Pancreas (tissue), 10 donors: ENCODE measurements at places on chromosomes 4 and X. TPM values are rescaled to one million over a fixed set of nuclear protein-coding genes. Genes with fewer than 3 reads are reported as not detected.

COX7B gene
- 36.7 TPM for total RNA-seq

DNA sequence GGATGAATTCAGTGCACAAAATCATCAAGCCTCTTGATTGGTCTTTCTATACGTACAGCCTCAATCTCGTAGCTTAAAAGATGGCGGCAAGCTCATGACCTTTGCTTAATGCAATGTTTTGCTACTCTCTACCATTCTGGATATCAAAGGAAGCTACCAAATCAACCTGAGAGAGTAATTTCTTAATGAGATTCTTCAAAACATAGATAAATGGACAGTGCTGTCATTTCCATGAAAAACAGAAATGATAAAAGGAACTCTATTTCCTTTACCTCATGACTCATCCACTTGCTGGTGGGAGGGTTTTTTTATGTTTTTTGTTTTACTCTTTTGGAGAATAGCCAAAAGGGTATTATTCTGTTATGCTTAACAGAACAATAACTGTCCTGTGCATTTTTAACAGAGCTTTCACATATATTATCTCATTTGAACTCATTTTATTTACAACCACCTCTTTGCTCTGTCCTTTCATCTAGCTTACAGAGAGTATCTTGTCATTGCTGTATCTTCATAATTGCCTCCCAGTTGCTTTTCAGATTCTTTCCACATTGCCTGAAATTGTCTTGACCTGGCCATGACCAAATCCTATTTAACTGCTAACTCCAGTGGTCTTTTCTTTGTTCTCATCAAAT lies 138.6 kb upstream of the GPR101 start:
- DNase-seq: no peak
- H3K4me1 ChIP-seq: no peaks in the 10 kb centered on the region
- H3K4me3 ChIP-seq: no peak overlapping the region

- no peak for DNase-seq
- H3K4me1 ChIP-seq: peaks cover 5% of the 10 kb centered on the region
- no peak overlapping the region for H3K27ac ChIP-seq
- H3K36me3 ChIP-seq: no peaks in the 10 kb centered on the region
These were observed 32.8 kb downstream of the FAM149A start for GRCh38 chr4:186137196-186137794.

DNA sequence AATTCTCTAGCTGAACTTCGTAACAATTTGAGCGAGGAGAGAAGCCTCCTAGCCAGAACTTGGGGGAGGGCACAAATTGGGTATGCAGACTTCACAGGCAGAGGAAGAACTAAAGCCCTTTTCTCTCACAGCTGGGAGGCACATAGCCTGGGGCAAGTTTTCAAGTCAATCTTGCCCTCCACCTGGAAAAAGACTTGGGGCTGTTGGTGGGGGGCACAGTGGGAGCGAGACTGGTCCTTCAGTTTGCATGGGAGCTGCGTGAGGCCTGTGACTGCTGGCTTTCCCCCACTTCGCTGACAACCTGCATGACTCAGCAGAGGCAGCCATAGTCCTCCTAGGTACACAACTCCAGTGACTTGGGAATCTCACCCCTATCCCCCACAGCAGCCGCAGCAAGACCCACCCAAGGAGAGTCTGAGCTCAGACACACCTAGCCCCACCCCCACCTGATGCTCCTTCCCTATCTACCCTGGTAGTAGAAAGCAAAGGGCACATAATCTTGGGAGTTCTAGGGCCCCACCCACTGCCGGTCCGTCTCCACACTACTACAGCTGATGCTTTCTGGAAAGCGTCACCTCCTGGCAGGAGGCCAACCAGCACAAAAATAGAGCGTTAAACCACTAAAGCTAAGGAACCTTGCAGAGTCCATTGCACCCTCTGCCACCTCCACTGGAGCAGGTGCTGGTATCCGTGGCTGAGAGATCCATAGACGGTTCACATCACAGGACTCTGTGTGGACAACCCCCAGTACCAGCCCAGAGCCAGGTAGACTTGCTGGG lies 160.8 kb downstream of the CBLL2 start:
- H3K36me3 ChIP-seq: no peaks in the 10 kb centered on the region
- no peak overlapping the region for H3K4me3 ChIP-seq
- no peaks in the 10 kb centered on the region for H3K27me3 ChIP-seq
- no peak overlapping the region for H3K27ac ChIP-seq
- DNase-seq: peak; percentile 30
- H3K4me1 ChIP-seq: no peaks in the 10 kb centered on the region

FHDC1 gene
- 0.78 TPM for total RNA-seq

GPR78 gene
- total RNA-seq: not detected

- DNase-seq: no peak
- peaks cover 3% of the 10 kb centered on the region for H3K36me3 ChIP-seq
- H3K27ac ChIP-seq: no peak overlapping the region
- no peaks in the 10 kb centered on the region for H3K27me3 ChIP-seq
- H3K4me1 ChIP-seq: no peaks in the 10 kb centered on the region
These were observed 306.5 kb downstream of the CAMK2D start for GRCh38 chr4:113455061-113455460.

GRCh38 chrX:136064661-136065043 lies 79.4 kb downstream of the SLC9A6 start:
- DNase-seq: no peak
- no peaks in the 10 kb centered on the region for H3K27me3 ChIP-seq
- no peaks in the 10 kb centered on the region for H3K36me3 ChIP-seq
- H3K27ac ChIP-seq: no peak overlapping the region
- H3K4me1 ChIP-seq: no peaks in the 10 kb centered on the region
- no peak overlapping the region for H3K4me3 ChIP-seq

- no peak overlapping the region for H3K27ac ChIP-seq
- no peak overlapping the region for H3K4me3 ChIP-seq
- no peaks in the 10 kb centered on the region for H3K36me3 ChIP-seq
- H3K27me3 ChIP-seq: no peaks in the 10 kb centered on the region
- DNase-seq: no peak
- no peaks in the 10 kb centered on the region for H3K4me1 ChIP-seq
These were observed 61.1 kb upstream of the STS start for GRCh38 chrX:7086384-7086783.

GRCh38 chrX:155819966-155820491 lies 61.1 kb upstream of the VAMP7 start:
- no peaks in the 10 kb centered on the region for H3K36me3 ChIP-seq
- no peaks in the 10 kb centered on the region for H3K4me1 ChIP-seq
- peak; percentile 64 for DNase-seq
- no peak overlapping the region for H3K27ac ChIP-seq
- peaks cover 5% of the 10 kb centered on the region for H3K27me3 ChIP-seq
- no peak overlapping the region for H3K4me3 ChIP-seq

DNA sequence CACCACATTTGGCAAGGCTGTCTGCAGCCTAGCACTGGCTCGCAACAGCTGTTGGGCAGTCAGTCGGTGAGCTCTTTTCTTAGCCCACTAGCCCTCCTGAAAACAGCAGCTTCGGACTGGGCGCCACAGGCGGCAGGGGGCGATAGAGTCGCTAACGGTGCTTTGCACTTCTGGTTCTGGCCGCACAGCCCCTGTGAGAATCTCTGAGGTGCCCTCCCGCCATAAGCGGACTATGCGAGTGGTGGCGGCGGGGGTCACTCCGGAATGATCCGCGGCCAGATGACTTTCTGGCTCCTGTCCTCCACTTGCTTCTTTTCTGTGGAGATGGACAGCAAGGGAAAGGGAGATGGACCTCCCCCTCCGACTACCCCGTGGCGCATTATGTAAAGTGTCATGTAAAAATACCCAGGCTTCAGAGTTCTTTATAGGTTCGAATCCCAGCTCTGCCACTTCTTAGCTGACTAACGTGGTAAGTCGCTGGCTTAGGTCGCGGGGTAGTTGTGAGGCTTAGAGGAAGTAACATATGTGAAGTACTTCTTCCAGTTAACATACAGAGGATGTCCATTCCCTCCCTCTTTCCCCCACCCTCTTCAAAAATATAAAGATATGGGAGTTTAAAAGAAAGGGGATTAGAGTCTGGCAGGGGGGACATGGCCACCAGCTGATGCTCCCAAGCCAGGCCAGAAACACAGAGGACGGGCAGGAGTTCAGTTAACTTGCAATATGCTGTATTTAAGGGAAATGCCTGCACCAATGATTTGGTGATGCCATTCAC lies 11.0 kb downstream of the ARHGAP36 start:
- no peak overlapping the region for H3K27ac ChIP-seq
- H3K27me3 ChIP-seq: no peaks in the 10 kb centered on the region
- no peaks in the 10 kb centered on the region for H3K4me1 ChIP-seq

- H3K27ac ChIP-seq: no peak overlapping the region
- no peaks in the 10 kb centered on the region for H3K27me3 ChIP-seq
- no peak for DNase-seq
- no peak overlapping the region for H3K4me3 ChIP-seq
- no peaks in the 10 kb centered on the region for H3K36me3 ChIP-seq
These were observed 21.8 kb downstream of the TLR2 start for GRCh38 chr4:153705743-153706468.

MTNR1A gene
- total RNA-seq: 0.57 TPM
